ENCODE measurements at places on chromosomes 12 and 14.
A peak's percentile ranks its signal among the peaks of the same experiment; 100 is the strongest.

DNA sequence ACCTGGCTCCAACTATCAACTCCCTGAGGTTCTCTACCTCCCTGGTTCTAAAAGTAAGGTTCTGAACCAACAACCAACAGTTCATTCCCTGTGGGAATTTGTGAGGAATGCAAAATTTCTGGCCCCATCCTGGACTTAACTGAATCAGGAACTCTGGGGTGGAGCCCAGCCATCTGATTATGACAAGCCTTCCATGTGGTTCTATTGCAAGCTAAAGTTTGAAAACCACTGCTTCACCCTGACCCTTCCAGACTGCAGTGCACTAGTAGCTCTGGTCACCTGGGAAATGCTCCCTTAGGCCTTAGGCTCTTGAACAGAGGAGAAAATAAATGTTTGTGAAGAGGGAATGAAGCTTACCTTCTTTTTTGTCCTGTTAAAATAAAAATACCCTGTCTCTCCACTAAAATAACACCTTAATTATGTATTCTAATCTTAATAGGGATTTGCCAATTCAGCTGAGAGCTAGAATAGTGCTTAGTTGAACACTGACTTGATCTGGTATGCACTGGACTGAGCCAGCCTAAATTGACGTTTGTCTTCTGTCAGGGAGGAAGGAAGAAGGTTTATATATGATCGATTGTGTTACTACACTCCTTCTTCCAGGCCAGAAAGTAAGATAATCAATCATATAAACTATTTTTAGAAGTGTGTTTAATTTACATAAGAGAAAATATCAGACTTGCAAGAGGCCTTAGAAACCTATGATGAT, 39.1 kb upstream of the DDHD1 start:
- DNase-seq: no peak

DNA sequence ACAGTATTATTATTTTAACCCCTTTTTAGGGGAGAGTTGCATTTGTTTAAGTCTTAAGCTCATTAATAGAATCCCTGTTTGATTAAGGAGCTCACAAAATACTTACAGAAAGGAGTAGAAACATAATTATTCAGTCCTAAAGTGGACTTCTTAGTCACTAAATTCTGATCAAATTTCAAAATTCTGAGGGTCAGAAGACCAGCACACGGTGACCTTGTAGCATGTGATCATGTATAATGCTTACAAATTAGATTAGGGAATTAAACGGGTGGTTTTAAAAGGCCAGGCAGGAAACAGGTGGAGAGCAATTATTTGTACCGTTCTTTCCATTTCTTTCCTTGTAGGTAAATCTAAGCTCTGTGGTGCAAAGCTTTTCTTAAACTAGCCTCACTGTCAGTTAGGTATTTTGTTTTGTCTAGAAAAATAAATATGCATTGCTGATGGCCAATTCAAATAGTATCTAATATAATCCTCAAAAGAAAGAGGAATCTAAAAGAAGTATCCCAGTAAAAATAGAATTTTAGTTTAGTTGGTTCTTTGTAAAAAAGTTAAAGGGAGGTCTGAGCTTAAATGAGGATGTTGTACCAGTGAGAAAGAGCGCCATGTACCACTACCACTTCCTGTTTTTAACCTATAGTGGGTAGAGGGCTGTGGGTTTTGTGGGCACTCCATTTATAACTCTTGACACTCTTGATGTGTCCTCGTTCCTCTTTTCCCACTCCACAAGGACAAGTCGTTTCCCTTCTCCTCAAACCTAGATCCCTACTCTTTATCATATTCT, 51.1 kb downstream of the SLC38A1 start:
- no peak for DNase-seq

DNA sequence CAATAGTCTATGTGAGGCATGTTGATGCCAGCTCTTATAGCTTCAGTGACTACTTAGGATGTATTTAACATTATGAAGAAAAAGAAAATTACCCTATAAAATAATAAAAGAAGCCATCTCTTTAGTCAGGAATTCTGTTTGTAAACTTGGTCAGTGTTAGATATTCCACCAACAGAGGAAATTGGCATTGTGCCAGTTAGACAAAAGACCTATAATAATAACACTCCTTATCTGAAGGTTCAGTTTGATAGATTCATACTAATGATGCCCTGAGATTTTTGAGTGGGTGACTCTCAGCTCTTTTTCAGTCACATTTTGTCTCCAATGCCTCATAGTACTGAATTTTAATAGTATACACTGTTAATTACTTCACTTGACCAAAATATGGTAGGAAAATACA, 6.6 kb downstream of the SYT10 start:
- no peak for DNase-seq

DNA sequence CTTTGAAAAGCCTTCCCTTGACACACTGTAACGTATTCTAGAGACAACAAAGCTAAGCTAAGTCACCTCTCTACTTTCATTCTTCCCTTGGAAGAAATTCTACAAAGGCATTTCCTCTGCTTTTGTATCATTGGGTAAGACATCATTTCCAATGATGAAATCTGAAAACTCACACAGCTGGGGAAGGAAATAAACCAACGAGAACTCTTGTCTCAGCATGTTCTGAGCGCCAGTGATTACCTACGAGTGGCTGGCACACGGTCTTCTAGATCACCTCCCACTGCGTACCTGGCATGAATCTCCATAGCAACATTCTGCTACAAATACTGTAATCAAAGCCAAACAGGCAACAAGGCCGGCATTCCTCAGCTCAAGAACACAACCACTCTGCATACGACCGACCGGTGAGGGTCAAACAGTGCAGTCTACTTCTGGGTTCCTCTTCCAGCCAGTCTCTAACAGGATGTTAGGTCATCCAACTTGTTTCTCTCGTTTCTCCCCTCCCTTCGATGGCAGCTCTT, 7.6 kb downstream of the VPS37B start:
- no peak for DNase-seq

DNA sequence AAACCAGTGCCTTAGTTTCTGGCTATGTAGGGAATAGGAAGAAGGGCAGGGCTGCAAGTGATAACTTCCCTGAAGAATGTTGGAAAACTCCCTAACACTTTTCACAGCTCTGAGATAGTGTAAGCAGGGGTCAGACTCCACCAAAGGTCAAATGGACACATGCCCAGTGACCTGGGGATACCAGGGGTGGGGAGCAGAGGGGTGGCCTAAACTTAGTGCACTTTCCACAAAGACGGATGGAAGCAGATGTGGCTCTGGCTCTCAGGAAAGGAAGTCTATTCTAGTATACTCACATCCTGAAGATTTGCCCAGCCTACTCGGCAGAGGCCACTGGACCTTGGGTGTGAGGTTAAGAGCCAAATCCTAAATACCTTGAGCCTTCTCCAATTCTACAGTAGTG, 285.8 kb downstream of the NUAK1 start:
- DNase-seq: no peak

DNA sequence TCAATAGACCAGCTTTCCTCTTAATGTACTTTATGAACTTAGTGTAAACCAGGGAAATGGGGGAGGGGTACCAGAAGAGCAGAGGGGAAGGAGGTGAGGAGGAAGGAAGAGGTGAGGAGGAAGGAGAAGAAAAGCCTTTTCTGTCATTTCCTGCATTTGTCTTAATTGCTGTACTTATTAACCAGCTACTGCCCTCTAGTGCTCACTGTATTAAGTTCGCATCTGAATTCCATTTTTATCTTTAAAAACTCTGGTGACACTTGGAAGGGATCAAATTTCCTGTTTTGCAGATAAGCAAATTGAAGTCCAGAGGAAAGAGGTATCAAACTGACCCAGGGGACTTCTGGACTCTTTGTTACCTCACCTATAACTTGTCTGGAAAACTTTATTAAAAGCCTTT, 22.2 kb downstream of the MANSC1 start:
- DNase-seq: no peak

- DNase-seq: peak; percentile 46
These were observed 43.6 kb upstream of the ANO2 start for GRCh38 chr12:5988659-5989116.

- DNase-seq: no peak
These were observed 554 bp upstream of the ATF7 start for GRCh38 chr12:53626702-53627169.

GRCh38 chr12:108989376-108989775, 31.5 kb downstream of the SVOP start:
- no peak for DNase-seq

DNA sequence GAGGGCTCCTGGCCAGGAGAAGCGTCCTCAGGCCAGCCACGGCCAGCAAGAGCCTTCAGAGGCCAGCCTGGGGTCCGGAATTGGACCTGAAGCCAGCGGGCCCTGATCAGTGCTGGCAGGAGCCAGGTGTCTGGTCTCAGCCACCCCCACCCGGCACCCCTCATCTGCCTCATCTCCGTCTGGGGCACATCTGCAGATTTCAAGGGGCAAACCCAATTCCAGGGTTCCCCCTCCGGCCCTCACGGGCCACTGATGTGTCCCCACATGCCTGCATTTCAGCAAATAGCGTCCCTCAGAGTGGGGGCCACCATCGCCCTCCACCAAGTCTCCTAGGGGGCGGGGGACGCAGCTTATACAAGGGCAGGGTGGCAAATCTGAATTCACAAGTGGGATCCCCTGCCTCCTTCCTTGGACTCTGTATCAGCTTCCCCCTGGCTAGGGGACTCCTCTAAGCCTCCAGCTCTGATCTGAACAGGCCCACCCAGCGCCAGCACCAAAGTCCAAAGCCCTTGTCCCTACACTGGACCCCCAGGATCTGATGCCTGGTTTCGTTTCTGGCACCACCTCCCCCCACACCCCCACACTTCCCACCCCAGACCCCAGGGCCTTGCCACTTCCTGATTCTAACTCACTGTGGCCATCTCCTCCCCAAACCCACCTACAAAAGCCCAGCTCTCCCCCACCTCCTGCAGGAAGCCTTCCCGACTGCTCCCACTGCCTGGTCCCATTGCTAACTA, 10.1 kb downstream of the TMEM179 start:
- DNase-seq: no peak

DNA sequence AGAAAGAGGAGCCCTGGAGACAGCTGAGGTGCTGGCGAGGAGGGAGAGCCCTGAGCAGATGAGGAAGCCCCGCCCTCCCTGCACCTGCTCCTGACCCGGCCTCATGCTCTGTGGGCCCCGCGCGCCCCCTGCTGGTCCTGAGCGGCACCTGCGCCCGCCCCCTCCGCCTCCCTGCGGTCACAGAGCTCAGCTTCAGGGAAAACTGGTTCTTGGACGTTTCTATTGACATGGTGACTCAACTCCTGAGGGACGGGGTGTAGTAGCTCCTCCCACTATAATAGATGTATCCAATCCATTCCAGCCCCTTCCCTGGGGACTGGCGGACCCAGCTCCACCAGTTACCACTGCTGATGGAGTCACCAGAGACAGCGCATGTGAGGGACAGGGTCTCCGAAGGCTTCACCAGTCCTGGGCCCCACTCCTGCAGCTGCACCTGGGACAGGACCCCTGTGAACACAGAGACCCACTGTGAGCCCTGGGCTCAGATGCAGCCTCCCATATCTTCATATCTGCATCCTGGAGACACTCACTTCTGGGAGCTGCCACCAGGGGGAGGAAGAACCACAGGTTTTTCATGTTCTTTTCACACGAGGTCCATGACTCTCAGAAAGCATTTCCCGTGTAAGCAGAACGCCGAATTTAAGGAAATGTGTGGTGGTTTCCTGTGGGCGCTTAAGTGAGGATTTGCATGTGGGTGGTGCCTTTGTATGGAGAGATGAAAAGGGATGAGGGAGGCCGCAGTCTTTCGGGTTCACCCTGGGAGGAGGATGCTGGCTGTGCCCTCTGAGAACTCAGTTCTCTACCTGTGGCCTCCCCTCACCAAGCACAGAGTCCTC, 1346.4 kb downstream of the TMEM121 start:
- DNase-seq: peak; percentile 63

DNA sequence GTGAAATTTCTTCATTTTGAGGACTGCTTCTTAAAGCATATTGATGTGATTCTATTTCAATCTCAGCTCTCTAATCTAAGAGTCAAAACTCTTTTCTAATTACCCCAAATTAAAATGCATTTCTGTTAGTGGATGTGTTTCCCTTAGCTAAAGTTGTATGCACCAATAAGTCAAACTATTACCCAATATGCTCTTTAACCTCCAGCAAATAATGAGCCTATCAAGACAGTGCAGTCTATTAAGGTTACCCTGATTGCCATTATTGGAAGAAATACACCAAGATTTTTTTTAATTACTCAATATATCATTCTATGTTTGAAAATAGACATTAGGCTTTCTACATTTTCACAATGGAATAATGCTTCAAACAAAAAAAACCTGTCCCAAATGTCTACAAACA, 310.0 kb downstream of the BTG1 start:
- no peak for DNase-seq

DNA sequence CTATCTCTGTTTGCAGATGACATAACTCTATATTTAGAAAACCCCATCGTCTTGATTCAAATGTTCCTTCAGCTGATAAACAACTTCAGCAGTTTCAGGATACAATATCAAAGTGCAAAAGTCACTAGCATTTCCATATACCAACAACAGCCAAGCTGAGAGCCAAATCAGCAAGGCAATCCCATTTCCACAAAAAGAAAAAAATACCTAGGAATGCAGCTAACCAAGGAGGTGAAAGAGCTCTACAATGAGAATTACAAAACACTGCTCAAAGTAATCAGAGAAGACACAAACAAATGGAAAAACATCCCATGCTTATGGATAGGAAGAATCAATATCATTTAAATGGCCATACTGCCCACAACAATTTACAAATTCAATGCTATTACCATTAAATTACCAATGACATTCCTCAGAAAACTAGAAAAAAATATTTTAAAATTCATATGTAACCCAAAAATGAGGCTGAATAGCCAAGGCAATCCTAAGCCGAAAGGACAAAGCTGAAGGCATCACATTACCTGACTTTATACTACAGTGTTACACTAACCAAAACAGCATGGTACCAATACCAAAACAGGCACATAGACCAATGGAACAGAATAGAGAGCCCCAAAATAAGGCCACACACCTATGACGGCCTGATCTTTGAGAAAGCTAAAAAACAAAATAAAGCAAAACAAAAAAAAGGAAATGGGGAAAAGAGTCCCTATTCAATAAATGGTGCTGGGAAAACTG, 901.7 kb downstream of the LRFN5 start:
- no peak for DNase-seq

DNA sequence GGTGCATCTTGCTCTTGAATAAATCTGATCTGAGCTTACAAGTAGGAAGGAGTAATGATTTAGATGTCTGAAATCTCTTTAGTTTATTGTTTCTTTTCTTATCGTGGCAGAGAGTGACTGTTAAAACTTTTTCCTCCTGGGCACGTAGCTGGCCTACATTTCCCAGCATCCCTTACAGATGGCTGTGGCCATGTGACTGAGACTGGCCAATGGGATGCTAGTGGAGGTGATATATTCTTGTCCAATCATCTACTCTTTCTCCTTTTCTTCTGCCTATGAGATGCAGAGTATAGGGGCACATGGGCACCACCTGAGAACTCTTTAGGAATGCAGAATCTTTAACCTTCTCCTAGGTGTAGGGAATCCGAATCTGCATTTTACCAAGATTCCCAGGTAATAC, 237.3 kb downstream of the RGS6 start:
- no peak for DNase-seq

DNA sequence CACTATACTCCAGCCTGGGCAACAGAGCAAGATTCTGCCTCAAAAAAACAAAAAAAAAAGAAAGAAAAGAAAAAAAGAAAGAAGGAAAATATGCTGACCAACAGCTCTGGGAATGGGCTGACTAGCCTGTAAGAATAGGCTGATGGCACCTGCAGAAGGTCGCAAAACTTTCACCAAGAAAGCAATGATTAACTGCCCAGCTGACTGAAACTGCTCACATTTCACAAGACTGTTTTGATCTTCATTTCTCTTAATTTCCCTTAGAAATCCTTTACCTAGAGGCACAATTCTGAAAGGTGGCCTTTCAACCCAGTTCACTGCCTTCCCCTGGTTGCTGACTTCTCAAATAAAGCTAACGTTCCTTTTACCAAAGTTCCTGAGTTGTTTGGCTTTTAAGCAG, 12.4 kb downstream of the BEST3 start:
- DNase-seq: no peak

GRCh38 chr14:35879151-35879648, 53.1 kb downstream of the BRMS1L start:
- DNase-seq: no peak
